Daoy (cell line): ENCODE measurements at places on chromosomes 2 and 18. TPM values are rescaled to one million over a fixed set of nuclear protein-coding genes. Genes with fewer than 3 reads are reported as not detected.

DNA sequence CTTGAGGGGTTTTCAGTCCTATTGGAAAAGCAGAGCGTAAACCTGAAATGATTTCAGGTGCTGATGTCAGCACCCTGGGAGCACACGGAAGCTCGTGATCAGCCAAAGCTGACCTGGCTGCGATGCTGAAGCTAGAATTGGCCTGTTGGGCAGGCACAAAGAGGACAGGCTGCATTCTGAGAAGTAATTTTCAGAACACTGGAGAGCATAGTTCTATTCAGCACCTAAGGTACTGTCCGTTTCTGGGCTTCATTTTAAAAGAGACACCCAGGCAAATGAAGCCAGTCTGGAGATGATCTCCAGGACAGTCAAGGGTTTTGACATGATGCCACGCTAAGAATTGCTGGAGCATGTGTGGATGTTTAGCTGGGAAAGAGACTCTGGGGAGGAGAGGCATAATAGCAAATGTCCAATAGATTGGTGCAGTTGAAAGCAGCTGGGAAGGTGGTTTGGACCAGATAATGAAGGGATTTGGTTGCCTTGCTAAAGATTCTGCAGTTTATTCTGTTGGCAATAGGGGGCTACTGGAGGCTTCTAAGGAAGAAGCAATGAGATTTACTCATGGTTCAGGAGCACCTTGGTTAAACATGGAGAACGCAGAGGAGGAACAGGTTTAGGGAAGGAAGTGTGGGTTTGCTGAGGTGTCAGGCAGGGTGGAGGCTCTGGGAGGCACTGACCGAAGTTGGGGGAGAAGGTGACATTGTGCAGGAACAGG, 86.6 kb downstream of the ACOXL start:
- DNase-seq, result no peak

The LYG1 gene
- total RNA-seq, result not detected in 2 replicates

- DNase-seq, result no peak
Measured at GRCh38 chr2:11127761-11128160, 27.5 kb upstream of the SLC66A3 start.

DNA sequence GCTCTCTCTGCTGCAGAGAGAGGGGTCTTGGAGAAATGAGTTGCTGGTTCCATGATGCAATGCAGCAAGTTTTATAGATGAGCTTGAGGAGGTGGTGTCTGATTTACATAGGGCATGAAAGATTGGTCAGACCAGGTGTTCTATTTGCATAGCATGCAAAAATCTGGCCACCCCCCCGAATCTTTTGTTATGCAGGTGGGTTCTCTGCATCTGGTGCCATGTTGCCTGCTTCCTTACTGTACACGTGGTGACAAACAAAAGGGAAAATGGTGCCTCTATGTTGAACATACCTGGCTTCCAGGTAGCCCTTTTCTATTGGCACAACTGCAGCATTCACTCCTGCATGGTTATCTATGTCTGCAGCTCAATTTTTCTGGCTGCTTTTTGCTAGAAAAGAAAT, 169.4 kb downstream of the GALNT1 start:
- no peak for DNase-seq

The TXNL4A gene
- total RNA-seq, result 91.5 and 160 TPM in 2 replicates

DNA sequence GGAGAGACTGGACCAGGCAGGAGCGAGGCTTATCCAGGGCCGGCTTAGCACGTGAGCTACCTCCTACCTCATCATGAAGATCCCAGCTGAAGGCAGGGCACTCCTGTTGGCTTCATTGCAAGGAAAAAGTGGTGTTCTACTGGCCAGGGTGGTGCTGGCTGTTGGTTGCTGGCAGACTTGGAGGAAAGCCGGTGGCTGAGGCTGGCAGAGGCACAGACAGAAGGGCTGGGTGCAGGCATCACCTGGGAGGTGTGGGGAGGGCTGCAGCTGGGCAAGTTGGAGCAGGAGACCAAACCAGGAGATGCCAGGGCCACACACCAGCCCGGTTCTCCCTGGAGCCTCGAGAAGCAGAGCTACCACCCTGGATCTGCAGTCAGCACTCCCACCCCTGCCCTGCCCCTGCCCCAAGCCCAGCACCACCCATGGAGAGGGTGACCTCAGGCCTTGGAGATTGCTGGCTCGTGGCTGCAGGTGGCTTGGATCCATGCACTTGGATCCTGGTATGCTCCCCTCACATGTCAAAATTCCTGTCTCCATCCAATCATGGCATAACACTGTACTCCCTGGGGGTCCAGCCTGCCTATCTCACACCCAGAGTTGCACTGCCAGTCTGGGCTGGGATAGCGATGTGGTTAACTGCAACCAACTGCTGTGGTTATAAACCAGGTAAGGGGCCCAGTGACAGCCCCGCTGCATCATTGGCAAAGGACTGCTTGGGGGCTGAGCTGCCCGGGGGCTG, 49.7 kb downstream of the GLI2 start:
- no peak for DNase-seq

GRCh38 chr2:219695145-219695709, 67.8 kb downstream of the SLC4A3 start:
- DNase-seq, result no peak

The HOXD3 gene
- total RNA-seq, result 5.0 and 10.9 TPM in 2 replicates

- no peak for DNase-seq
Measured at GRCh38 chr2:49129034-49129433, 25.3 kb downstream of the FSHR start.

DNA sequence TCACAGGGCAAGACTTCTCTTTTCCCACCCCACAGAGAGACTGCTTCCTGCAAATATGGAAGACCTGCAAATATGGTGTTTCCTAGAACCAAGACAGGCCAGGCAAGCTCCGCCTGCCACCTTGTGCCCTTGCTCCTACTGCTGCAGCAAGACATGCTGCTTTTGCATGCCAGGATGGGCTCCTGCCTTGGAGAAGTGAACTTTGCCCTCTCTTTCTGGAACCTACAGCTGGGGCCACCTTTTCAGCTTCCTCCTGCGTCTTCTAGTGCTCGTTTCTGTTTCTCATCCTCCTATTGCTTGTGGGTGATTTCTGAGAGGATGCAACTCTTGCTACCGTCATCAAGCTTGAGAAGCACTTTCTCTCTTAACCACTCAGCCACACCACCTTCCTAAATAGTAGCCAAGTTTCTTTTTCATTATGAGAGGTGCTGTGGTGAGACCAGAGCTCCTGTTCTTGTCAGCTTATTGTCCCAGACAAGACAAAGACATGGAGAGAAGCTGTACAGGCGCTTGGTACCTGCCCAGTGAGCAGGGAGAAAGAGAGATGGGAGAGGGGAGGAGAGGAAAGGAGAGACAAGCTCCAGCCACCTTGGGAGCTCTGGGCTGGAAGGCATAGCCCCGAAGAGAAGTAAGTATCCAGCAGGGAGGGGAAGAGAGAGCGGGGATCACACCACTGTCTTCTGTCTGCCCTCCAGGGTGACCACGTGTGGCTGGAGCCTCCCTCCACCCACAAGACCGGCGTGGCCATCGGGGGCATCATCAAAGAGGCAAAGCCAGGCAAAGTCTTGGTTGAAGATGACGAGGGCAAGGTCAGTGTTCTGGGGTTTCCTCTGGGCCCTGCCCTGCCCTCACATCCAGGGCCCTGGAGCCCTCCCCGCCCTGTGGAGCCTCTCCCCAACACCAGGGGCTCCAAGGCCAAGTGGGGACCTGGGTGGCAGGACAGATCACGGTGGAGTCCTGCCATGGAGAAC, 28.3 kb downstream of the MYO7B start:
- no peak for DNase-seq

DNA sequence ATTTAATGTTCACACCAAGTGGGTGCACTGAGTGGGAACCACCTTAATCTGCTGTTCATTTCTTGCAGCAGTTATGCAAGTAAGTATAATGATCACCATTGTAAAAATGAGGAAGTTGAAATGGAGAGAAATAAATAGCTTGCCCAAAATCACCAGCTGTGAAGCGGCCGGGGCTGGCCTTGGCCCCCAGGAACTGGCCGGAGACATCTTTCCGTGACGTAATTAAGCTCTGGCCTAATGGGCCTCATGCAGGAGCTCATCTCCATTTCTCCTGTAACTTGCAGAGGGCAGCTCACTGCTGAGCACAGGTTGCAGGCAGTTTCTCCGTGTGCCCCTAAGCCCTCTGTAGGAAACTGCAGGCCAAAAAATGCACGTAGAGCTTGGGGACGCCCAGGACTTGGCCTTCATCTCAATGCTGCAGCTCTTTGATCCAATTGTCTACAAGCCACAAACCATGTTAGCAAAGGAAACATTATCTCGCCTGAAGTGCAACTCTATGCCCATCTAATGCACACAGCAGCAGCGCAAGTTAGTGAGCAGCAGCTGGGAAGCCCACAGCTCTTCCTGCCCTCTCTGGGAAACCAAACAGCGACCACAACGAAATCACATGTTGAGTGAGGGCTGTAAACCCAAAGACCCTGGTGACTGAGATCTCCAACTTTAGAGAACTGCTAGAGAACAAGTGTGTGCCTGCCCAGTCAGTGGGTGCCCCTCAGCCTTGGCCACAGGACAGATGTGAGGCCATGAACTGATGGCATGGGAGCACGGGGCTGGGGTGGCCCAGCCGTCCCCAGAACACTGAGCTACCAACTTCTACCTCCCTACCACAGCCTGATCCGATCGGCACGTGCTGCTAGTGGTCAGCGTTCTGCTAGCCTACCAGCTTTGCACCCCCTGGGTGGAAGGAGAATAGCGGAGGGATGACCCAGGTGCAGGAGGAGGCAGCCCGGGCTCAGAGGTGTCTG, 28.8 kb downstream of the APCDD1 start:
- no peak for DNase-seq

GRCh38 chr2:160372585-160372984, 121.0 kb downstream of the RBMS1 start:
- peak; percentile 41 for DNase-seq

GRCh38 chr2:173996766-173997165, 31.6 kb upstream of the SP3 start:
- DNase-seq, result no peak

The MC4R gene
- total RNA-seq, result not detected in 2 replicates

- peak; percentile 23 for DNase-seq
Measured at GRCh38 chr2:46187112-46187618, 110.0 kb upstream of the EPAS1 start.

- DNase-seq, result peak; percentile 43
Measured at GRCh38 chr2:131413148-131413747, 49.3 kb upstream of the RAB6D start.

GRCh38 chr2:12615509-12615908, 101.2 kb upstream of the TRIB2 start:
- DNase-seq, result no peak

The VSNL1 gene
- 0.09 and 2.1 TPM in 2 replicates for total RNA-seq

The FIGN gene
- 0.57 and 5.8 TPM in 2 replicates for total RNA-seq

The C2orf72 gene
- 0.57 and 0.86 TPM in 2 replicates for total RNA-seq

GRCh38 chr18:35525795-35526494, 28.2 kb upstream of the INO80C start:
- no peak for DNase-seq

DNA sequence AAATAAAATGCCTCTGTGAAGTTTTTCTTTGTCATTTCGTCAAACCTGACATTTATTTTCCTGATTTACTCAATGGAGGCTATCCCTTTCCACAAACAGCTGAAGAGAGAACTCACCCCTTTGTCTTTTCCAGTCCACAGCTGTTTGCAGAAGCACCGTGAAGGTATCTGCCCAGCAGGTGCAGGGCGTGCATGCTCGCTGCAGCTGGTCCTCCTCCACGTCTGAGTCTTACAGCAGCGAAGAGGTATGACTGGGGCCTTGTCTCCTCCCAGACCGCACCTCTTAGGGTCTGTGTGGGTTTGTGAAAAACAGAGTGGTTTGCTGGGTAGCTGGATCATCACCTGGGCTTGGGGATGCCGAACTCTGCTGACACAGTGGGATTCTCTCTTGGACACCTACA, 9.7 kb downstream of the SPP2 start:
- DNase-seq, result no peak

GRCh38 chr2:176137906-176138305, 8.4 kb downstream of the HOXD8 start:
- DNase-seq, result no peak

DNA sequence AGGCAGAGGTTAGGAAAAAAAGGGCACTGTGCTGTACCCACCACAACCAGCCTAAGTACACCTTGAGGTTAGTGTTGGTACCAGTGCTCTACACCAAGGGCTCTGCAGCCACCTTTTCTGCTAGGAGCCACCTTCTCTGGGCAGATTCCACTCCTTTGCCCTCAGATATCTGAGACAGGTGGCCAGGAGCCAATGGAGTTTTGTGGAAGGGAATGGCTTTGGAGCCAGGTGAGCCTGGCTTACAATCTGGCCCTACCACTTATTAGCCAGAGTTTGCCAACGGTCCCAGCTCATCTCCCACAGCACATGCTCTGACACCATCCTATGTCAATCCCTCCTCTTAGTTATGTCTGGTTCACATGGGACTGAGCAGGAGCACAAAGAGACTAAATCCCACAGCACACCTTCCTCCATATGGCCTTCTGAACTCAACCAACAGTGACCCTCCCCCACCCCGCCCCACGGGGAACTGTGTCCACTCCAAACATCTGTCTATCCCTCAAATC, 77.5 kb downstream of the CLHC1 start:
- DNase-seq, result no peak

DNA sequence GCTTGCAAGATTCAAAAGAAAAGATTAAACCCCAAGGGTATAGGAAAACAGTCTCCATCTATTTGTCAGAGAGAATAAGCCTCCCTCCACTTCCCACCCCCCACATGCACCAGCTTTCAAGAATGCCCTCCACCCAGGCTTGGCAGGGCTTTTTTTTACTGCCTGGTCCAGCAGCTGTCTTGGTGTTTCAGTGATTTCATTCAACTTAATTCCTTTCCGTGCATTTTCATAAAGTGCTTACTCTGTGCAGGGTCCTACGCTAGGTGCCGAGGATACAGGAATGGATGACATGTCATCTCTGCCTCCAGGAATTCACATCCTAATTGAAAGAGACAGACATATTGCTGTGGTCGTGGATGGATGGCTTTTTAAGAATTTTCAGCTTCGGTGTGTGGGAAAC, 117.9 kb downstream of the LRATD1 start:
- DNase-seq, result no peak

DNA sequence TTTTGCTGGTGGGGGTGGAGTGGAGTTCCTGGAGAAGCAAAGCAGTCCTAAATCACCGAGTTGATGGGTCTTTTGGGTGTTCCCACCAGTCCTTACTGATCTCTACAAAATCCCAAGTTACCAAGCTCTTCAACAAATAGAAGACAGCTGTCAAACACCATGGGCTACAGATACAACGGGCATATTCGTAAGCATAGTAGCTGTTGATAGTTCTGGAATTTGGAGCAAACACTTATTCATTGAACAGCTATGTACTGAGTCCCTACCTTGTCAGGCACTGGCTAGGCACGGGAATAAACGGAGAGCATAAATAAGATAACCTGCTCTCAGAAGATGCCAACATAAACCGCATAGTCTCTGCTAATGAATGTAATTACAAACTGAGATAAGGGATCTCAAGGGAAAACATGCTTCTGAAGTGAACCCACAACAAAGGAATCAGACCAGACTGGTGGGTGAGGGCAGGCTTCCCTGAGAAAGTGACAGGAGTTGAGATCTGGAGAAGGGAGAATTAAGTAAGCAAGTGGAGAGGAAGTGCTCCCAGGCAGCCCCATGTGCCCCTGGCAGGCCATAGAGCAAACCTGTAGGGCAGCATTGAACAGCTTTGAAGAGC, 947 bp upstream of the ANKRD44 start:
- DNase-seq, result peak; percentile 7
